HS-27A (cell line): ENCODE measurements at places on chromosomes 7 and 10.

DNA sequence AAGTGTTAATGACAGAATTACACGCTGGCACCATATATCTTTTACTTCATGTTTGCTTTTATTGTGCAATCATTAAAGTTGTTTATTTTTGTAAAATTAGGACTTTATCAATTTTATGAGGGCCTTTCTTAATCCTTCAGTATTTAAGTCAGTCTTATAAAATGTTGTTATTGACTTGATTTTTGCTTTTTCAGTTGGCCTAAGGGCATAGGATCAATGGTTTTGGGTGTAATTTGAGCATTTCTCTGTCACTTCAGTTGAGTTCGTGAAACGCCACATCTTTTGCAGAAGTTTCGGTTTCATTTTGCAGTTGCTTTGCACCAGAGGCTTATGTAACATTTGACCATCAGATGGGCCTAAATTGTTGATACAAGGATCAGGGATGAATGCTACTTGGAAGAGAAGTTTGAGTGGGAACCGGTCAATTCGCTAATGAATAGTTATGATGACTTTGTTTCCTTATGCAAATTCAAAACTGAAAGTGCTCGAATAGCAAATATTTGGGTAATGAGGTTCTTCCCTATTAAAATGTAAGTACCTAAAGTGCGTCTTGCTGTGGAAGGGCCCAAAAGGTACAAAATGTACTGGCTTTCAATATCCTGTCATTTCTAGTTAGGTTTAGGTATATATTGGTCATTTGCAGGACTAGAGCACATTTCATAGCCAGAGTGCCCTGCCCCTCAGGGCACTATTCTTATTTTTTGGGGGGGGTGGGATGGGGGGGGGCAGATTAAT, 340.9 kb downstream of the LRMDA start:
- DNase-seq: no peak

GRCh38 chr7:138342990-138343389, 117.1 kb upstream of the TRIM24 start:
- DNase-seq: no peak

GRCh38 chr7:149293338-149293737, 31.3 kb downstream of the ZNF783 start:
- DNase-seq: no peak

DNA sequence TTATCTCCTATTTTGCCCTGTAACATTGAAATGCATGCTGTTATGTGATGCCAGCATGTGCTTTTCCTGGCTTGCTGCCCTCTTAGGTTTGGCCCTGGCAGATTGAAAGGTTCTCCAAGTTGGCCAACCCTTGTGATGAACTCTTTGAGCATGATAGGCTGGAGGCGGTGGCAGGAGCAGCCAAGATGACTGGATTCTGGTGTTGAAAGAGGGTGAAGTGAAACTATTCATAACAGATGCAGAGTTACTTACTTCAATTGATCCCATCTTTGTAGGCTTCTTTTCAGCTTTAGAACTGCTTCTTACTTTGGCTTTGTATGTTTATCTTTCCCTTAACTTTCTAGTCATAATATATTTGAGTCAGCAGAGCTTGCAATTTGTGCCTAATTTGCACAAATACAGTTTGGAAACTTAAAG, 57.6 kb downstream of the BICC1 start:
- no peak for DNase-seq

GRCh38 chr7:94284104-94284503, 110.6 kb upstream of the COL1A2 start:
- no peak for DNase-seq

DNA sequence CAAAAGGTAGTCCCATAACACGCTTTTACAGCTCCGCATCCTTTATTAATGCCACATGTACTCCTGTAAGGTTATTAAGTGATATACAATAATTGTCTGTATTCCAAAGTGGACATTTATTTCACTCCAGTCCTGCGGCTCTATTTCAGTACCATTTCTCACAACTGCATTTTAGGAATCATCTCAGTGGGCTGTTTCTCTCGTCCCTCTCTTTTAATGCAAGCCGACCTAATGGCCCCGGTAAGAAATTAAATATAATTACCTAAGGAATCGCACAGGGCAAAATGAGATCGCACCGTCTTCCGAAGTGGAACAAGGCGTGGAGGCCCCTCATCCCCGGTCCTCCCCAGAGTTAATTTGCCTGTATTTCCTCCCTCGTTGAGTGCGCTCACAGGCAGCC, 216.5 kb downstream of the RAB11FIP2 start:
- DNase-seq: no peak

DNA sequence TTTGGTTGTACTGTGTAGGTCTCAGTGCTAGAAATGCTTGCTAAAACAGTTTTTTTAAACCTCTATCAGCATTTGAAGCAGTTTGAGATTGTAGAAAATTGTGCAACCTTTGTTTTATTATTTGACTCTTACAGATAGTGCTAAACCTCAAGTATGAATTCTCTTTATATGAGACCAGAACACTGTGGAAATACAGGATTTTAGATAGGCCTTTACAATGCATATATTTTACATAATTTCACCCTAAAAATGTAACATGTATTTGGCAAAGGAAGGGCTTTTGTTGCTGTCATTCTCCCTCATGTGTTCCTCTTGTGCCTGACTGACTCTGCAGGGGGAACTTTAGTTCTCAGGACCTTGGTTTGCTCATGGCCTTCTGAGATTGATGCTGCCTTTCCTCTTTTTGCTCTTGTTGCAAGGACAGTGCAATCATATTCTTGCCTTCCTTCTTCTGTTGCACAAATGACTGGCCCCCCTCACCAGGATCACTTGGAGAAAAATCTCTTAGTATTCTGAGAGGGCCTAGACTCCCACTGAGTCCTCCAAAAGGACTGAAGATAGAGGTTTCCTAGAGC, 188.7 kb downstream of the PPP1R9A start:
- DNase-seq: no peak

DNA sequence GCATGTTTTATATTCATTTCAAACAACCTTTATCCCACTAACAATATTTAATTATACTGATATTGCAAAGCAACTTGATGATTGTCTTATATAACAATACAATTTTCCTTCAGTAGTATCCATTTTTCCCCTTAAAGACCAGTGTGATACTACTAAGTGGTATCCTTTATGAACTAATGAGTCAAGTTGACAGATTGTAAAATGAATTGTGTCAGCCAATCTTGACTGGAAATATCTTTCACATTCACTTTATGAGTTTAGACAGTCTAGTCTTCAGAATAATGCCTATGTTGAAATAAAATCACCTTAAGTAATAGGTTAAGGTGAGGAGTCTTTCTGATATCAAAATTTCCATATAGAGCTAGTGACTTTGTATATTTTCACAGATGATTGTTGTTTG, 950.0 kb upstream of the CELF2 start:
- DNase-seq: no peak

GRCh38 chr7:148912758-148913541, 28.9 kb upstream of the EZH2 start:
- no peak for DNase-seq
